ENCODE measurements at places on chromosomes 7 and 10.

GRCh38 chr10:119031496-119032059 lies 2.1 kb downstream of the NANOS1 start:
- DNase-seq, result no peak

GRCh38 chr7:16739863-16740622 lies 13.5 kb upstream of the TSPAN13 start:
- peak; percentile 92 for DNase-seq

DNA sequence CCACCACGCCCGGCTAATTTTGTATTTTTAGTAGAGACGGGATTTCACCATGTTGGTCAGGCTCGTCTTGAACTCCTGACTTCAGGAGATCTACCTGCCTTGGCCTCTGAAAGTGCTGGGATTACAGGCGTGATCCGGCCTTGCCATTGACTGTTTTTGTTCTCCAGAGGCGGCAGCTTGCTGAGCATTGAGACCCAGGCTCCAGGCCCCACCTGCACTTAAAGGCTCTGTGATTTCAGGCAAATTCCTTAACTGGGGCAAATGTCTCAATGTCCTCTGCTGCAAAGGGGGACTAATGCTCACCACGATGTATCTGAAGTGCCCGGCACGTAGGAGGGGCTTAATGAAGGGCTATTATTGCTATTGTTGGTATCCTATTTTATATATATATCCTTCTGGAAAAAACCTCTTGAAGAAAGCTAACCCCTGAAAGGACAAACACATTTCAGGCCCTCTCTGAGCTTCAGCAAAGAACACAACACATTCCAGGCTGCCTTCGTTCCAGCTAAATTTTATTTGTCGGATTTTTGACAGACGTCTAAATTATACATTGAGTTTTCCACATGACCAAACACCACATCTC lies 29.0 kb downstream of the TRIM8 start:
- no peak for DNase-seq

- DNase-seq, result no peak
These were observed 97.6 kb downstream of the DYNC2I1 start for GRCh38 chr7:158953912-158954311.

GRCh38 chr7:8507566-8507965 lies 74.2 kb downstream of the NXPH1 start:
- DNase-seq, result no peak

DNA sequence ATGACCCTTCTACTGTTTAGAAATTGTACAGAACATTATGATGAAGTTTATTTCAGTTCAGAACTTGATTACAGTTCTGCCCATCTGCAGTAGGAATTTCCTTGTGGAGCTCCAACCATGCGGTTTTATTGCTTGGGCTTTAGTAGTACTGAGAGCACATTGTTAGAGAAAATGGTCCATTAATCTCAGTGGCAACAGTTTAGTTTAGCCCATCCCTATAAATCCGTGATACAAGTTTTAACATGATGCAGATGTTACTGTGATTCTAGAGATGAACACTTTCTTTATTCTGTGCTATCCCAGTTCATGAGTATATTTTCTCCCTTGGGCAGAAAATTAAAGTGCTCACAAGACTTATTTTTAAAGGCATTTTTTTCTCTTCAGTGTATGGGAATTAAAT lies 84.8 kb upstream of the FZD8 start:
- no peak for DNase-seq

DNA sequence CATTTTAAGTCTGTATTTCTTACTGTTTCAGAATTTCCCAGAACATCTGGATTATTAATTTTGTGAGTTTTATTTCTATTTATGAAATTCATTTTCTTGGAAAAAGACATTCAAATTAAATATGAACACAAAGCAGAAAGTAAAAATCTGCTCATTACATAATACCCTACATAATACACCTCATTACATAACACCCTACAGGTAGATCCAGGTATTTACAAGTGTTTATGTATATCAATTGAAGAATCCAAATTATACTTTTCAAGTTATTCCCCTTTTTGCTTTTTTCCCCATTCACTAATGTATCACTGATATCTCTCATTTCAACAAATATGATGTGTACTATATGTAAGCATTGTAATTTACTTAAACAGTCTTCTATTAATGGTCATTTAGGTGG lies 129.1 kb downstream of the USP6NL start:
- DNase-seq, result no peak

GRCh38 chr7:70616821-70617220 lies 515.1 kb upstream of the GALNT17 start:
- no peak for DNase-seq

GRCh38 chr10:37643187-37643586 lies 214.2 kb downstream of the ZNF248 start:
- no peak for DNase-seq

DNA sequence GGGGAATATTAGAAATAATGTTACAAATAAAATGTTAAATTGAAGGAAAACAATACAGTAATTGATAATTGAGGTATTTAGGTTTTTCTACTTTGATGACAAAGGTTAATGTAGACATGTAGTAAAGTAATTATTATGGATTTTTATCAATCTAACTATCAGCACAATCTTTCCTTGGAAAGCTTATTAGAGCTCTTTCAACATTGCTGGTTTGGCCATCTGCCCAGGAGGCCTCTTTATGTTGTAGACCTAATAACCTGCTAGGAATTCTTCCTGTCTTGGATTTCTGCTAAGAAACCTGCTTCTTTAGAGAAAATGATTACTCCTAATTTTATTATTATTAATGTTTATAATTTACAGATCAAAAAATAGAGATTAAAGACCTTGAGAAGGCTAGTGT lies 78.9 kb downstream of the CHRM2 start:
- DNase-seq, result no peak

DNA sequence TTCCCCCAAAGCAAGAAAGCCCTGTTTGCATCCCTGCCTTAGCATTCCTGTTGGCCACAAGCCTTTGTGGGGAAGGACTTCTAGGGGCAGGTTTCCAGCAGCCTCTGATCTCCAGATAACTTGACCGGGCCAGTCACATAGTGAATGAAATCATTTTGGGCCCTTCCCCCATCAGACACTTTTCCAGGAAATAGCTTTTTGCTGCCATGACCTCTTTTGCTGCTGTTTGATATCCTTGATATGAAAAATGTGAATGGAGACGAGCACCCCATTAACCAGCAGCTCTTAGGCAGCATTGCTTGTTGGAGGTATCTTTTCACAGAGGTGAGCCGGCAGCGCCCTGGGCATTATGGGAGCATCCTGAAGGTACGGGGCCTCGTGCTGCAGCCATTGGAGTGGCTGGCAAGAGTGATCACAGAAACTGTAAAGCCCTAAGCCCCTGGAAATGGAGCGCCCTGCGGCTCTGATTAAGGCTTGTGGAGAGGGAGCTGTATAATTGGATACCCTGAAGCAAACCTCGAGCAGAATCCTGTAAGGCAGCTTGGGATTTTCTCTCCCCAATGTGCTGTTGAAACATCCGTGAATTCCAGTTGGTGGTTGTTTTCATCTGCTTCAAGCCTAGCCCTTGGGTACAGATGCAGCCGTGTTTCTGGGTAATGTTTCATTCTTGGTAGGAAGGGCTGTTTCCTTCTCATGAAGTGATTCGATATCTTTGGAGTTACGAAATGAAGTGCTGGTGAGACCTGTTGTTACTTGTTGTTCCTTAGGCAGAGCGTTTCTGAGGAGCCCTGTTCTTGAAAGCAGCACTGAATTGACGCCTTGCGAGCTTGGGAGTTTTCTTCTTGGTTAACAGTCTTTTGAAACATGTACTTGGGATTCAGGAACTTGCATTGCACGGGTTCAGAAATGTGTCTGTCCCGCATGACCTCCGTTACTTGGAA lies 179.0 kb downstream of the PTEN start:
- no peak for DNase-seq

DNA sequence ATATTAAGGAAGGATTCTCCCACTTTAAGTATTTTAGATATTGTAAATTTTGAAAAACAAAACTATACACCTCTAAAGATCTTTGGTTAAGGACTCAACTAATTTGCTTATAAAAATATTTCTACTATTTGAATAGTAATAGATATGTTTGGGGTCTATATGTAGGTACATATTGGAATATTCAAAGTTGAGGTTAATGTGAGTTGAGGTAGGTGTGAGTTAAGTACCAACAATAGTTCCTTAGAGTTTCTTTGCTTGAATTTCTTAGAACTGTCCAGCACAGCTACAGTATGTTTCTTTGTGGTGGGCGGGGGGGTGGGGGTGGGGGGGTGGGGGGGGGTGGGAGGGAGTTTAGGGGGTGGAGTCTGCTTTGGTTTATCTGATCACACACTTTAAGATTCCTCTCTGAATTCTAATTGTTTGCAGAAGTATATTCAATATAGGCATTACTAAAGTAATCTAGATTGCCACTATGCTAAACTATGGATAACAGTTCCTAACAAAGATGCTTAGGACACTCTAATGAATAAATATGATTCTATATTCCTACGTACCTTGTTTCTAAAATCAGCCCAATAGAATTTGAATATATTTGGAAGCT lies 2.1 kb downstream of the GRM3 start:
- DNase-seq, result no peak
